Stimulated activated CD8-positive, alpha-beta memory T cell treated with anti-CD3 and anti-CD28 coated beads, Interleukin-7, amount 100 ng/mL, for 1 hour (primary cell): ENCODE measurements at places on chromosomes 16 and 17.

DNA sequence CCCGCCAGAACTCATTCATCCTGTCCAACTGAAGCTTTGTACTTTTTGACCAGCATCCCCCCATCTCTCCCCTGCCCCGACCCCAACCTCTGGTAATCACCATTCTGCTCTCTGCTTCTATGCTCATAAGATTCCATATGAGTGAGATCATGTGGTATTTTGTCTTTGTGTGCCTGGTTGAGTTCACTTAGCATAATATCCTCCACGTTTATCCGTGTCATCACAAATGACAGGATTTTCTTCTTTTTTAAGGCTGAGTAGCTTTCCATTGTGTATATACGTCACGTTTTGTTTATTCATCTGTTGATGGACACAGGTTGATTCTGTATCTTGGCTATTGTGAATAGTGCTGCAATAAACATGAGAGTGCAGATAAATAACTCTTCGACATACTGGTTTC is 278.9 kb downstream of the SNX29 start:
- DNase-seq, result no peak

DNA sequence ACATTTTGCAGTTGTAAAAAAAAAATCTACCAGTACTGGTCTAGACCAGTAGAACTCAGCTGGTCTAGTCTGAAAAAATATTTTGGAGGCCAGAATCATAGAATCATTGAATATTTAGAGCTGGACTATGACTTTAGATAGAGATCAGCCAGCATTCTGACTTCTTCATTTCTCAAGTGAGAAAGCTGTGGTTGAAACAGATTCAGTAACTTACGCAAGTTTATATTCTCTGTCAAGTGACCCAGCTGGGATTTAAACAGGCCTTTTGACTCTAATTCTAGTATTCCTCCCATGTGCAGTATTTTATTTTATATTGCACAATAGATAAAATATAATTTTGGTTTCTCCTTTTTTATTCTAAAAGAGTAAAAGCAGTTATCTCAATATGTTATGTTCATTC is 4.9 kb downstream of the TNRC6A start:
- no peak for DNase-seq

GRCh38 chr16:84566545-84567257 is 51.2 kb downstream of the COTL1 start:
- DNase-seq, result no peak

DNA sequence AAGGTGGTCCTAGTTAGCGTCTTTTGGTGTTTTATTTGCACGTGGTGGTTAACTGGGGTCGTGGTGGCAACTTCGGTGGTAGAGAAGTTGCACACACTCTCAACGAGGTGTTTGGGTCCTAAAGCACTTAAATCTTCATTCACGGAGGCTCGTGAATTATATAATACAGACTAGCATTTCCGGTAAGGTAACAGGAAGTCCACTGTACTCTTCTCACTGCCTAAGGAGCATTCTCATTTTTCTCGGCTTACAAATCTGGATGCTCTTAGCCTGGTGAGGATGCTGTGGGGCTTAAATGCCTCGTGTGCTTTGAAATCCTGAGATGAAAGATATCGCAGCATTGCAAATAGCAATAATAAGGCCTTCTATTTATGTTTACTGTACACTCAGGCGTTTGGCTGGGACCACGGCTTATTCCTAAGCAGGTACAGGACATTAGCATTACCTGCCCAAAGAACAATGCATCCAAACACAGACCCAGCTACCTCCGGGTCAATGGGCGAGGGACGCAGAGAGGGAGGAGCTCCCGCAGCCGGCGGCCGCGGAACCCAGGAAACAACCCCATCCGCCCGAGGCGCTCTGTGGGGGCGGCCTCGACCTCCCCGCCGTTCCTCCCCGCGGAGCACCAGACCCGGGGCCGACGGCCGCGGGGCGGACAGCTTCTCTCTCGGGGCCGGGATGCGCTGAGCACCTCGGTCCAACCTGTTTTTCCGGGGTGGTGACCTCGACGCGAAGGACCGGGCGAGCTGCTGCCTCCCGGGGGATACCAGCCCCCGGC is 856 bp downstream of the DNAJA2 start:
- DNase-seq, result no peak

GRCh38 chr16:89117227-89117974 is 23.7 kb downstream of the ACSF3 start:
- no peak for DNase-seq

- DNase-seq, result no peak
Observed at GRCh38 chr17:27538156-27538955, 82.1 kb downstream of the KSR1 start.

DNA sequence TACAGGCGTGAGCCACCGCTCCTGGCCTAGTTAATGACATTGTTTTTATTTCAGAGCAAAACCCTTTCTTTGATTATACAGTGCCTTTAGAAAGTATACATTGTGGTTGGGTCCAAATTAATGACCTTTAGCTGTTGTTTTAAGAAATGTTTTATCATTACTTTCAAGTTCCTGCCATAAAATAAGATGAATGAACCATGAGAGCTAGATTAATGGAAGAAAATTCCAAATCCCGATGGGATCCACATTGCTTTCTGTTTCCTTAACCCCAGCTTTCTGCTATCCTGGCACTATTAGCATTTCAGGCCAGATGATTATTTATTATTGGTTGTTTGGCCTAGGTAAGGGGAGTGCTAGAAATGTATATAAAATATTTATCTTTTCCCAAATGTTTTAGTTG is 131.7 kb downstream of the ABCC1 start:
- DNase-seq, result no peak

GRCh38 chr17:28622186-28622585 is 8.2 kb upstream of the RSKR start:
- no peak for DNase-seq

- no peak for DNase-seq
Observed at GRCh38 chr16:19400711-19401110, 17.0 kb upstream of the TMC5 start.

DNA sequence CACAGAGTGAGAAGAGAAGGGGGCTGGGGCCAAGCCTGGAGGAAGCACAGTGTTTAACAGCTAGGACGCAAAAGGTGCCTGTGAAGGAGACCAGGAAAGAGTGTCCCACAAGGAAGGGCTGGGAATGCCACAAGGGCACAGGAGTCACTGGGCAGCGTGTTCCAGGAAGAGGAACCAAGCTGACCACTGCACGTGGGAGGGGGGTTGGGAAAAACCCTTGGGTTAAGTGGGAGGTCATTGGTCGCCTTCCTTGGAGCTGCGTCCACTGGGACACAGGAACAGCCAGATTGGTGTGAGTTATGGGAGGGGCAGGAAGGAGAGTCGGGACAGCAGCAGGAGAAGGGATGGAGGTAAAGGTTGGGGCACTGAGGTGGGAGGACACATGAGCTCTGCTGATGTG is 12.9 kb downstream of the TTYH2 start:
- no peak for DNase-seq

DNA sequence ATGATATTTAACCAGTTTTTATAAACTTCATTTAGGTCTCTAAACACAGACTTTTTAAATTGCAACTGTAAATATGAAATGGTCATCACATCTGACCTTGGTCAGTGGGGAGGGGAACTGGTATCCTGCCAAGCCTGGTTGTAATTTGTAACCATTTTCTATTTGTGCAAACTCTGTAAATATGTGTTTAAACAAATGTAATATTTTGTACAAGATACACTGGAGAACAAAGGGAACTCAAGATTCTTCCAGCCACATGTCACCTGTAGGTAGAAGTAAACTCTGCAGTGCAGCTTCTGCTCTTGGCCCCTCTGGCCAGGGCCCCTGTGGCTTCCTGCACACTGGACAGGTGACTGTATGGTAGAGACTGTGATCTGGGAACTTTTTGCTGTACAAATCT is 35.8 kb downstream of the AKAP1 start:
- DNase-seq, result no peak

DNA sequence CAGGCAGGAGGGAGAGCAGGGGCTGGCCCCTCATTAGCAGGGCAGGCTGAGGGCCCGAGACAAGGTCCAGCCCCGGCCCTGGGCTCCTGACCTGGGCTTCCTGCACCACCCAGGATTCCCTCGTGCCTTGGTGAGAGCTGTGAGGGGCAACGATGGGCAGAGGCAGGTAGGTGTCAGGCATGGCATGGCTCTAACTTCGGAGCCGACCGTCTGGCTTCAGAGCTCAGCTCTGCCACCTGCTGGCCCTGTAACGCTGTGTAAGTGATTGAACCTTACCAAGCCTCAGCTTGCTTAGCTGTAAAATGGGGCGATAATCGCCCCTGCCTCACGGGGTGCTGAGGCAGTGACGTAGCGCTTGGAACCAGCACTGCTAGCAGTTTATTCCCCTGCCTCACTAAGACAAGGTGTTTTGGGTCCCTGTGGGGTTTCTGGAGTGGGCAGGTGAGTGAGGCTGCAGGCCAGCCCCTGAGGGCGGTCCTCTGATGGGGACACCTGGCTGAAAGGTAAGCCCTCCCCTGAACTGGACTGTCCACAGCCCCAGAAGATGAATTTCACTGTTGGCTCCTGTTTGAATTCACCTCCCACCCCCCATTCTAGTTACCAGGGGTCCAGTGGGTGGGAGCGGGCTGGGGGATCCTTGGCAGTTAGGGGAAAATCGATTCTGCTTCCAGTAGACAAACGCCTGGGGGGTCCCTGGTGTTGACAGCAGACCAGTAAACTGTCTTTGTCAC is 184.8 kb upstream of the GSE1 start:
- no peak for DNase-seq

GRCh38 chr17:74968361-74968780 is 4.2 kb downstream of the HID1 start:
- no peak for DNase-seq

DNA sequence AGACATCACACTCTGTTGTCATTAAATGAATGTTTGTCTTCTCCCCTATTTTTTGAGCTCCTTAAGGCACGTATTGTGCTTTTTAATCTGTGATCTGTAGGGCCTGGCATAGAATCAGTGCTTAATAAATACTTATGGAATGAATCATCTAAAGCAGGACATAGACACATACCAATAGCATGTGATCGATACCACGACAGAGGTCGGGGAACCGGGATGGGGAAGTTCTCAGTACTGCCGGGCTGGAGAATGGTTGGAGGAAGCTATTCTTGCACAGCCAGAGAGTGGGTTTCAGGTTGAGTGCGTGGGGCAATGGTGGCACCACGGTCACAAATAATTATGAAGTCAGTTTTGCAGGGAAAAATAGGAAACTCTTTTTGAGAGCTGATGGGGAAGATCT is 26.8 kb downstream of the NLRP1 start:
- DNase-seq, result no peak

GRCh38 chr17:67027031-67027628 is 17.2 kb upstream of the CACNG1 start:
- DNase-seq, result no peak

DNA sequence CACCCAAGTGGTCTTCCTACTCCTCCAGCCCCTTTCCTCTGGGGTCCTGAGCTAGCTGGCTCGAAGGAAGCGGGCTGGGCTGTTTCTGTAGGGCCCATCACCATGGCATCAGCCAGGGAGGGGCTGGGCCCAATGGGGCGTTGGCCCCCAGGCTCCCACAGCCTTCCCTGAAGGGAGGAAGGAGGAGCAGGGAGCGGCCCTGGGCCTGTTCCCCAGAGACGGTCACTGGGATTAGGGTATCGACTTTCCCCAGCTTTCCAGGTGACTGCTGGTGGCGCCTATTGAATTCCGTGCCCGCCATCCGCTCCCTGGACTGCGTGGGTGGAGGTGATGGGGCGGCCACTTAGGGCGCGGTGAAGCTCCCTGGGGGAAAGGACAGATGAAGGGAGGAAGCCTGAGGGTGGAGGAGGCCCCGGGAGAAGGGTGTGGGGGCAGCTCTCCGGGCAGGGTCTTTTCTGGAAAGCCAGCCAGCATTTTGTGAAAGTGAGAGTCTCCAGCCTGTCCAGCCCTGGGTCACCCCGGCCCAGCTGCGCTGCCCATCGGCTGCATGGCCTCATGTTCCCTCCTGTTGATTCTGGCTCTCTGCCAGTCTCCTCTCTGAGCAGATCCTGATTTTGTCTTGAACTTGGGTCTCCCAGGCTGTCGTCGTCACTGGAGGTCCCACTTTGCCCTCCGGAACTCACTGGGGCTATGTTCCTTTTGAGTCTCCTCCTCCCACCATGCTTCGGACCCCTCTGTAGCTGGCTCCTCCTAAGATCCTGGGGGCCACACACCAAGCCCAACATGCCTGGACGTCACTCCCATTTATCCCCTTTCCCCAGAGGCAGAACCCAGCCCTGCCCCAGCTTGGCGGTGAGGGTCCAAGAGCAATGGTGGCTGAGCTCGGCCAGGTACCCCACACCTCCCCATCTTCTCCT is 9.8 kb downstream of the NHERF1 start:
- DNase-seq, result no peak

- no peak for DNase-seq
Observed at GRCh38 chr16:54326266-54326662, 39.7 kb upstream of the IRX3 start.

DNA sequence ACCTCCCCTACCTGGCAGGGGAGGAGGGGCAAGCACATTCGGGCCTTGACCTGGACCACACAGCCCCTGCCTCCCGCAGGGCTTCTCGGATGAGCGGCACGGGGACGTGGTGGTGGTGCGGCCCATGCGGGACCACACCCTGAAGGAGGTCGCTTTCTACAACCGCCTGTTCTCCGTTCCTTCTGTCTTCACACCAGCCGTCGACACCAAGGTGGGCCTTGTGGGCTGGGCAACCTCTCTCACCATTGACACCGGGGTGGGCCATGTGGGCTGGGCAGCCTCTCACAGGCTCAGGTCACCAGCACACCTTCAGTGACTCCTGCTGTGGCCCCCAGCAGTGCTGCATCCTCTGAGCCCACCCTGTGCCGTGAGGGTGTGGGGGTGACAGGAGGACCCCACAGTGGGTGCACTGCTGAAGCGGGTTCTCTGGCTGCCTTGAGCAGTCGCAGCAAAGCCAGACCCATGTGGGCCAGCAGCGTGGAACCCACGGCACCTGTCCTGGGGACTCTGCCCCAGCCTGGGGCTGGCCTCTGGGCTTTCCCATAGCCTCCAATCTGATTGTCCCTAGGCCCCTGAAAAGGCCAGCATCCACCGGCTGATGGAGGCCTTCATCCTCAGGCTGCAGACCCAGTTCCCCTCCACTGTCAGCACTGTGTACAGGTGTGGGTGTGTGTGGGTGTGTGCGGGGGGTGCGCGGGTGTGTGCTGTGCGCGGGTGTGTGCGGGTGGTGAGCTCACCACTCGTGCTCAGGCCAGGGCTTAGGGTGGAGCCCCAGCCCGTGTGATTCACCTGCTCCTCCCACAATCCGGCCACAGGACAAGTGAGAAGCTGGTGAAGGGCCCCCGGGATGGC is 7.5 kb downstream of the CTU2 start:
- no peak for DNase-seq

- no peak for DNase-seq
Observed at GRCh38 chr17:18966831-18967624, 15.1 kb downstream of the SLC5A10 start.
